ENCODE measurements at places on chromosomes 5 and 9. TPM values are rescaled to one million over a fixed set of nuclear protein-coding genes. Genes with fewer than 3 reads are reported as not detected.

Gene SEMA4D
- 0.25 TPM for total RNA-seq

Gene ENTREP1
- total RNA-seq, result 0.13 TPM

Gene CKS2
- 62.5 TPM for total RNA-seq

Gene DEPDC1B
- 4.9 TPM for total RNA-seq

Gene MRPS30
- 53.7 TPM for total RNA-seq

Gene CSF2
- total RNA-seq, result not detected

Gene PDZD2
- total RNA-seq, result 0.19 TPM

Gene IL33
- 180 TPM for total RNA-seq

Gene FOXD4
- total RNA-seq, result 0.06 TPM

Gene PCDHB14
- 1.1 TPM for total RNA-seq

Gene EQTN
- not detected for total RNA-seq

Gene NIPSNAP3A
- total RNA-seq, result 82.7 TPM

Gene TSLP
- 18.9 TPM for total RNA-seq

Gene CCL27
- not detected for total RNA-seq

Gene CDC14B
- 22.1 TPM for total RNA-seq

Gene SVEP1
- total RNA-seq, result 3.5 TPM

Gene NDFIP1
- 55.8 TPM for total RNA-seq

Gene TESK1
- total RNA-seq, result 9.6 TPM

Gene MEIKIN
- total RNA-seq, result 0.06 TPM

Gene ELOVL7
- total RNA-seq, result under 0.01 TPM

Gene WNK2
- not detected for total RNA-seq

Gene FRRS1L
- total RNA-seq, result not detected

Gene TMC1
- 0.93 TPM for total RNA-seq

Gene IRX4
- under 0.01 TPM for total RNA-seq

Gene QRFP
- not detected for total RNA-seq

Gene ABCA1
- total RNA-seq, result 43.2 TPM

Gene DIPK1B
- total RNA-seq, result 1.4 TPM

Gene OR1J2
- not detected for total RNA-seq

Gene LSM11
- total RNA-seq, result 3.2 TPM

Gene ZDHHC11B
- 0.26 TPM for total RNA-seq

Gene FOXI1
- total RNA-seq, result not detected

Gene LMBRD2
- 30.4 TPM for total RNA-seq

Gene PHYHD1
- total RNA-seq, result 5.7 TPM

Gene KLF4
- total RNA-seq, result 25.3 TPM

Gene COL15A1
- total RNA-seq, result 2.7 TPM

Gene LCN1
- total RNA-seq, result not detected

Gene CXCL14
- total RNA-seq, result not detected

Gene NR2F1-AS1
- 9.8 TPM for total RNA-seq

Gene ORM2
- not detected for total RNA-seq

Gene CD180
- total RNA-seq, result not detected

Gene ITGA2
- total RNA-seq, result 113 TPM

Gene TAF11L10
- total RNA-seq, result not detected

Gene COL23A1
- not detected for total RNA-seq

Data from aortic smooth muscle cell (primary cell).